Germinal center (tissue), 1 donor: ENCODE measurements at places on chromosomes 7 and 10.

- no peak for DNase-seq
Observed at GRCh38 chr10:51214207-51215196, 140.2 kb downstream of the PRKG1 start.

GRCh38 chr10:3248526-3249306, 76.1 kb upstream of the PITRM1 start:
- no peak for DNase-seq

DNA sequence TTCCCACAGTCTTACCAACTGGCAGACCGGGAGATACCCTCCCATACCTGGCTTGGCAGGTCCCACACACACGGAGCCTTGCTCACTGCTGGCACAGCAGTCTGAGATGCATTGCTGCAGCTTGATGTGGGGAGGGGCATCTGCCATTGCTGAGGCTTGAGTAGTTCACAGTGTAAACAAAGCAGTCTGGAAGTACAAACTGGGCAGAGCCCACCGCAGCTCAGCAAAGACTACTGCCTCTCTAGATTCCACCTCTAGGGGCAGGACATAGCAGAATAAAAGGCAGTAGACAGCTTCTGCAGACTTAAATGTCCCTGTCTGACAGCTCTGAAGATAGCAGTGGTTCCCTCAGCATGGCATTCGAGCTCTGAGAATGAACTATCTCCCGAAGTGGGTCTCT, 69.6 kb upstream of the RELN start:
- DNase-seq, result no peak

DNA sequence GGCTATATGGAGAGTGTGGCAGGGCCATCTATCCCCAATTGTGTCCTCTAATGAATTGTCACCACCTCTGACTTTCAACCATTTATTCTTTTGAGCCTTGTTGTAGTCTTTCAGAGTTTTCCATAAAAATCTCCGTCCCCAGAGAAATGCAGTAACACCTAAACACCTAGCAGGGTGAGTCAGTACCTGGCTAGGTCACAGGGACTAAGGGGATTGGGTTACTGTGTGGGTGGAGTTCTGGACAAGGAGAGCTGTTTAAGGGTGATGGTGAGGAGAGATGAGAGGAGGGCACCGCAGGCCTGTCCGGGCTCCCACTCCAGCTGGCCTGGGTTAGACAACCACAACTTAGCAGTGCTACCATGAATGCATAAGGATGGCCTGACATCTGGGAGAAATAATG, 186.2 kb upstream of the LYZL1 start:
- no peak for DNase-seq

GRCh38 chr10:97116462-97117162, 69.1 kb downstream of the SLIT1 start:
- DNase-seq, result no peak

GRCh38 chr7:2019711-2020511, 212.8 kb downstream of the MAD1L1 start:
- peak; percentile 70 for DNase-seq

DNA sequence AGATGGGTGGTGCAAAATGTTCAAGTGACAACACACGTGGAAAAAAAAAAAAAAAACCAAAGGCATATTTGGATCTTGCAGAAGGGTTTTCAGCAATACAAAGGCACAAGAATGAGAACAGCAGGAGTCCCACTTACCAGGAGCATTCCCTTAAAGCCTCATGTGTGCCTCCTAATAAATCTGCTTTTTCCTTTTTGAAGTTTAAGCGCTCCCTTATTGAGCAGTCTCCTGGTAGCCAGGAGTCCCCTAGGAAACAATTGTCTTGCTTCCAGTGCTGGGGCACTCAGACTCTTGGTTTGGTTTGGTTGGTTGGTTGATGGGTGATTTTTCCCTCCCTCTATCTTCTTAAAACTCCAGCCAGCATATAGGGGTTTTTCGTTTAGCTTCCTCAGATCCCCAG, 321.8 kb upstream of the NFE2L3 start:
- no peak for DNase-seq

DNA sequence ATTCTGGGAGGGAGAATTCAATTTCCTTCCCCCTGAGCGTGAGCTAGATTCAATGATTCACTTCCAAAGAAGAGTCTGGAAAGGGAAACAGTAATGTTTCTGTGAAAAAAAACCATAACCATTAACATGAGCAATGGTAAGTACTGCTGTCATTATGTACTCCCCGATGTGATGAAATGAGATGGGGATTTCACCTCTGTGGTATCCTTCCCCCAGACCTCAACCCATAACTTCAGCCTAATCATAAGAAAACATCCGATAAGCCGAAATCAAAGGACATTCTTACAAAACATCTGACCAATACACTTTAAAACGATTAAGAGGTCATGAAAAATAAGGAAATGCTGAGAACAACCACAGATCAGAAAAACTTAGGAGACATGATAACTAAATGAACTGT, 27.2 kb downstream of the EZH2 start:
- no peak for DNase-seq
